Stimulated activated CD4-positive, alpha-beta T cell treated with anti-CD3 and anti-CD28 coated beads, TNF-alpha, amount 100 ng/mL, for 48 hours (primary cell): ENCODE measurements at places on chromosomes 1 and 21.

DNA sequence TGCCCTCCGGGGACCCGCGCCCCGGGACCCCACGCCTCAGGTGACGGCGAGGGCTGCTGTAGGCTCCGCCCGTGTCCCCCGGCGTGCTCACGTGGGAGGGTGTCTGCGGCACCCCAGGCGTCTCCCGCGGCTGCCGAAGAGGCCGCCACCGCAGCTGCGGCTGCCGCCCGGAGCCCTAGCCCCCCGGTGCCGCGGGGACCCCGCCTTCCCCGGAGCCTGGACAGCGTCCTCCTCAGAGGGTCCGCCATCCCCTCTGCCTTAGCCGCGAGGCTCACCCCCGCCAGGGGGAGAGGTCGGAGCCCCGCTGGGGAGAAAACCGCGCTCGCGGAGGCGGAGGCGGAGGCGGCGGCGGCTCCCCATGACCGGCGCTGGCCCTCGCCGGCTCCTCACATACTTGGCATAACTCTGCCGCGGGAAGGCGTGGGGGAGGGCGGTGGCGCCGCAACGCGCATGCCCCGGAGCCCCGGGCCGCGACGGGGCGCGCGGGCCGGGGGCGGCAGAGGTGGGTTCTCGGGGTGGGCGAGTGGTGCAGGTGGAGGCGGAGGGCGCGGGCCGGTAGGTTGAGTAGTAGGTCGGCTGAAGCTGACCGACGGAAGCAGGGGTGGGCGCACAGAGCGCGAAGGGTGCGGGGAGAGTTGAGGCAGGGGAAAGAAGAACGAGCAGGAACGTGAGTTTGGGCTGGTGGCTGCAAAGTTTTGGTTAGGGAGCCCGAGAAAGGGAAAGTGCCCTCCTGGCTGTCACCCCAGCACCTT is 700 bp upstream of the SYDE2 start:
- DNase-seq = peak; percentile 32

DNA sequence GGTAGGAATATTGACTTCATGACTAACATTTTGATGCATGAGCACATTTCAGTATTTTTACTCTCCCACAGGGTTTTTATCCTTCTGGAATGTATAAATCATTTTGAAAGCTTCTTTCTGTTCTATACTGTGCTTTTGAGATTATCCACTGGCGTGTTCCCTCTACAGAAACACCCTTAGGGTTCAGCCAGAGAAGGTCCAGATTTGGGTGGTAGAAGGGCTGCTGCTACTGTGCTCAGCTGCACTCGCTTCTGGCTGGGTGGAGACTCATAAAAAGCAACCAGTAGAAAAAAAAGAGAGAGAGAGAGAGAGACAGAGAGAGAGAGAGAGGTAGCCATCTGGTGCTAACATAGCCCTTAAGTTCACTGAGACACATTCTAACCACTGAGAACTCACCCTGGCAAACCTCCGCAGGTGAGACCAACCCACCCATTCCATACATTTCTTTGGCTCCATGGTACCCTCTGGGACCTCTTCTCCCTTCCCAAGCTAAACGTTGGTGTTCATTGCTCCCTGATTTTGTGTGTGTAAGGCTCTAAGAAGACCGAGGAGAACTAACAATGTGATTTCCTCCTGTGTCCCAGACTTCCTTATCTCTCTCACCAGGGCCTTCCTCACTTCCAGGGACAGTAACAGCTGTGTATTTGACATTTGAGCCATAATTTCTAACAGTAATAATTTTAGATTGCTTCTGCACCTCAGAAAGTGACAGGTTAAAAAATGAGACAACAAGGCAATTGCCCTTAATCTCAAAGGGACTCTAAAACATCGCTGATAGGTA is 7.2 kb downstream of the APCS start:
- DNase-seq = no peak

DNA sequence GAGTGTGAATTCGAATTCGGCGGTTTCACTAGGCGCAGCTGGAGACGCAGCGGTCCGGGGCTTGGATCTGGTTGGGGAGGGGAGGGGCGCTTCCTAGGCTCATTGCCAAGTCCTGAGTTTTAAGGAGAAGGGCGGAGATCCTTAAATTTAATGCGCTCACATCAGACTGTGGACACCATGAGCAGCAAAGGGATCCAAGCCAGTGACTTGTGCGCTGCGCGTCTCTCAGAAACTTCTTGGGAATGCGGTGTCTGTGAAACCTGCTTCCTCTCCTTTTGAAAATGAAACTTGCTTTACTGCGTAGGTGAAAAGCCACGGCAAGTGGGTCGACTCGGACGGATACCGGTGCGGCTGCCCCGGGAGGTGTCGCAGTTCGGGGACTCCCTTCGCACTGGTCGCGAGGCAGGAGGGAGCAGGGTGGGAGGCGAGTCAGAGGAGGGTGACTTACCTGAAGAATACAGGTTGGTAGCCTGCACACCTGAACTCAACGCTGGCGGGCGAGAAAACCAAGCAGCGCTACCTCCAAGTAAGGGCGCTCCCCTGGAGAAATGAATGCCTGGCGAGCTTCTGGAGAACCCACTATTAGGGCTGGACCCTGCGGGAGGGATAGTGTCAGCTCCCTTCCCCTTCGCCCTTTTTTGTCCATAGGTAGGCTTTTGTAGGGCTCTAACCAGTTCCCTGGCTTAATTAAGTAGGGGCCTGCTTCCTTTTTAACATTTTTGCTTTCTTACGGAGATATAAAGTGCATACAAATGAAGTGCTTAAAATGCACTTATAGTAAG is 992 bp downstream of the TENT5C start:
- peak; percentile 15 for DNase-seq

DNA sequence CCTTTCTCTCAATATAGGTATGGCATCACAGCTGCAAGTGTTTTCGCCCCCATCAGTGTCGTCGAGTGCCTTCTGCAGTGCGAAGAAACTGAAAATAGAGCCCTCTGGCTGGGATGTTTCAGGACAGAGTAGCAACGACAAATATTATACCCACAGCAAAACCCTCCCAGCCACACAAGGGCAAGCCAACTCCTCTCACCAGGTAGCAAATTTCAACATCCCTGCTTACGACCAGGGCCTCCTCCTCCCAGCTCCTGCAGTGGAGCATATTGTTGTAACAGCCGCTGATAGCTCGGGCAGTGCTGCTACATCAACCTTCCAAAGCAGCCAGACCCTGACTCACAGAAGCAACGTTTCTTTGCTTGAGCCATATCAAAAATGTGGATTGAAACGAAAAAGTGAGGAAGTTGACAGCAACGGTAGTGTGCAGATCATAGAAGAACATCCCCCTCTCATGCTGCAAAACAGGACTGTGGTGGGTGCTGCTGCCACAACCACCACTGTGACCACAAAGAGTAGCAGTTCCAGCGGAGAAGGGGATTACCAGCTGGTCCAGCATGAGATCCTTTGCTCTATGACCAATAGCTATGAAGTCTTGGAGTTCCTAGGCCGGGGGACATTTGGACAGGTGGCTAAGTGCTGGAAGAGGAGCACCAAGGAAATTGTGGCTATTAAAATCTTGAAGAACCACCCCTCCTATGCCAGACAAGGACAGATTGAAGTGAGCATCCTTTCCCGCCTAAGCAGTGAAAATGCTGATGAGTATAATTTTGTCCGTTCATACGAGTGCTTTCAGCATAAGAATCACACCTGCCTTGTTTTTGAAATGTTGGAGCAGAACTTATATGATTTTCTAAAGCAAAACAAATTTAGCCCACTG is 11.5 kb downstream of the HIPK1 start:
- DNase-seq = no peak

DNA sequence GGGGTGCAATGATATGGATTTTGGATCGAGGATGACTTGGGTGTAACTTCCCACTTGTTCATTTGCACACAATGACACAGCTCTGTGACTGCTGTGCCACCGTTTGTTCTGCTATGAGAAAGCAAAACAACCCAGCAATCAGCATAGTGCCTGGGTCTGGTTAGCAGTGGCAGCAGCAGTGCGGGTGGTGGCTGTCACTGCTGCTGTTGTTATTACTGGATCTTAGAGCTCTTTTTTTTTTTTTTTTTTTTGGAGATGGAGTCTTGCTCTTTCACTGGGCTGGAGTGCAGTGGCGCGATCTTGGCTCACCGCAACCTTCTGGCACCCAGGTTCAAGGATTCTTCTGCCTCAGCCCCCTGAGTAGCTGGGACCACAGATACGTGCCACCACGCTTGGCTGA is 56.9 kb downstream of the TBCE start:
- no peak for DNase-seq

- no peak for DNase-seq
Measured at GRCh38 chr1:178593515-178593914, 80.6 kb downstream of the TEX35 start.

DNA sequence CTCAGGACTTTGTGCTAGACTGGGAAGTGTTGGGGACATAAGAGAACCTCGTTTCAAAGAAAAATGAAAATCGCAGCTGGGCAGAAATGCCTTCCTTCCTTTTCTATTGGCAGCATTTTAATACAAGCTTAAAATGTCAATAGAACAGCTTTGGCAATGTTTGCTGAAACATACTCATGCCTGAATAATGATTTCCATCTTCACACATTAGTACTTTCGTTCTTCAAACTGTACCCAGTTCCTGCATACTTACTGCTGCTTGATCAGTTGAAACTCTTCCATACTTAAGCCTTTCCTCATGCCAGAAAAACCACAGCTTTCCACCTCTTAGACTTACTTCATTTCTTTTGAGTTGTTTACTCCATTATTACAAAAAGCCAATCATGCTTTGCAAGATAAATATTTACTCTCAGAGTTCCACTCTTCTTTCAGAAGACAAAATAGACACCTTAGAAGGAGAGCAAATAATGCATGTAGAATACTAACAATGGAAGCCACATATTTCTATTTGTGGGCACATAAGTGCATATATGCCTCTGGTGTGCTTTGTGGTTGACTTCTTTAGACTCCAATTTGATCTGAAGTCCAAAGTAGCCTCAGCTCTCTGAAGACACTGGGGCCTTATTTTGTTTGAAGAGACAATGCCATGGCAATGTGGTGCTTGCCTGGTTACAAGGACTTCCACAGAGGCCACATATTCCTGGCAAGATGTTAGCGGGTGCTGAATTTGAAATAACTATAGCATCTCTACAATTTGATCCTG is 22.7 kb upstream of the CD55 start:
- no peak for DNase-seq

GRCh38 chr1:93729906-93730305 is 48.3 kb upstream of the BCAR3 start:
- no peak for DNase-seq

DNA sequence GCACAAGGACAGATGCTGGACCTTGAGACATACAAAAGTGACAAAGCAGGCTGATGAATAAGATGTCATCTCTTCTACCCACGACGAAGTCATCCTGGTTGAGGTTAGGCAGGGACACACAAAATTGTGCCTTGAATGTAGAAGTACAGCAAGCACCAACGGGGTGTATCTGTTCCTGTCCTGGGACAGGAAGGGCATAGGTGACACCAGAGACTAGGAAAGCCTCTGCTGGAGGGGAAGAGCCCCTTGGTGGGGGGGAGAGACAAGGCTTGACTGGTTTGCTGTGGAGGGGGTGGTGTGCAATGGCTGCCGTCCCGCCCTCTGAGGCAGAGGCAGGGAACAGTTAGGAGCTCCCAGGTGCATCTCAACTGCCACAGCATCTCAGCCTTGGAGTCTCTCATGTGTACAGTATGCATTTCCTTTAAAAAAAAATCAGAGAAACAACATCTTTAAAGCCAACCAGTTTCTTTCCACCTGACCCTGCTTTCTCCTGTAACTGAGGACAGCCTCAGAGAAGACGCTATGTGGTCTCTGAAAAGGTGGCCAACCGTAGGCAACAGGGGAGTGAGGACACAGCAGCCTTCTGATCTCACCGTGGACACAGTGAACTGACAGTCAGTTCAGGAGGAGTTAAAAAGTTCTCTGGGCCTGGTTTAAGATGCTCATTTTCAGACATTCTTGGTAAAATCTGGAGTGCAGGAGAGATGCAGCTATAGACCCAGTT is 17.7 kb upstream of the GFI1 start:
- DNase-seq = no peak

- DNase-seq = no peak
Measured at GRCh38 chr1:34770891-34771504, 10.0 kb upstream of the GJB3 start.

DNA sequence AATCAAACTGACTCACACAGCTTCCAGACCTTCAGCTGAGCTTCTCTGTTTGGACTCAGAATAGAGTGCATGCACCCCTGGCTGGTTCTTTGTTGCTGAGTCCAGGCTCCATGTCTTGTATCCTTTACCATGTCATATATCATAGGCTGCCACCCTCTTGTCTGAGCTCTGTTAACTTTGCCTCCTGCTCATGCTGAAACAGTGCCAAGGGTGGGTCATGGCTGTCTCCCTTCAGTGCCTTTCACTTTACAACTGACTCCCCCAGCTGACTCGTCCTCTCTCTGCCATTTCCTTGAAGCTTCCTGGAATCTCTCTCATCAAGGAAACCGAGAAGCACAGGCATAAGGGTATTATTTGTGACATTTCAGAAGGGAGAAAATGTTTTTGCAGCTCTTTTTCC is 885.3 kb downstream of the TTLL7 start:
- no peak for DNase-seq

DNA sequence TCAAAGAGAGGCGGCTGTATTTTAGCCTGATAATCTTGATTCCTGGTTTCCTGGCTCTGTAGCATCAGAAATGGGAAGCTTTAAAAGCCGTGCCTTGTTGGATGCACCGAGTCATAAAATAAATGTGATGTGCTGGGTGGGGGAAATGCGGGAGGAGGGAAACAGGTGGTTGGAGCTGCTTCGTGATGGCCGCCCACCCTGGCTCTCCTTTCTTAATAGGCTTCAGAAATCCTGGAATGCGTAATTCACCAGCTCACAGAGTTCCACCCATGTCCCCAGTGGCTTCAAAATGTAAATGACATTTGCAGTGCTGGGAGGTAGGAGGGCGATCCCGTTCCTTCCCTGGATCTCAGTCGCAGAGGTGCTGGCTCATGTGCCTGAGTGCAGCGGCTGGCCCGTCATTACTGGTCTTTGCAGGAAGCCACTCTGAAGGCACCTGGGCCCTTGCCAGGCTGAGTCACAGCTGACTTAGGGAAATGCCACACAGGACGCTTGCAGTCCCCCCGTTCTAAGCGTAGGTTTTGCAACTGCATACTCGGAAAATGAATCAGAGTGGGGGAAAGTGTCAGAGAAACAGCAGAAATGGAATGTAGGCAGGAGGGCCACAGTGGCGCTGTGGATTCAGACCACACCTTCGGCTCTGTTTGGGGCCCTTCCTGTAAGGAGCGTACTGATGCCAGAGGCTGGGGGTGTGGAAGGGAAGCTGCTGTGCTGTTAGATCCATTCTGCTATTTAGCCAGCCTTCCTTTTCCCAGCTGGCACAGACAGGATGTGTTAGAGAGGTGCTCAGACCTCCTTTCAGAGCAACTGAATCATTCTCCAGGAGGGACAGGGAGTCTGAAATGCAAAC is 37.6 kb downstream of the GALNT2 start:
- peak; percentile 90 for DNase-seq
